ENCODE measurements at places on chromosomes 12 and 14. TPM values are rescaled to one million over a fixed set of nuclear protein-coding genes. Genes with fewer than 3 reads are reported as not detected.

- no peak overlapping the region for H3K4me3 ChIP-seq
- peaks cover 11% of the 10 kb centered on the region for H3K4me1 ChIP-seq
- H3K27me3 ChIP-seq, result peaks cover 37% of the 10 kb centered on the region
Observed at GRCh38 chr14:54698966-54699530, 132.1 kb downstream of the SAMD4A start.

DNA sequence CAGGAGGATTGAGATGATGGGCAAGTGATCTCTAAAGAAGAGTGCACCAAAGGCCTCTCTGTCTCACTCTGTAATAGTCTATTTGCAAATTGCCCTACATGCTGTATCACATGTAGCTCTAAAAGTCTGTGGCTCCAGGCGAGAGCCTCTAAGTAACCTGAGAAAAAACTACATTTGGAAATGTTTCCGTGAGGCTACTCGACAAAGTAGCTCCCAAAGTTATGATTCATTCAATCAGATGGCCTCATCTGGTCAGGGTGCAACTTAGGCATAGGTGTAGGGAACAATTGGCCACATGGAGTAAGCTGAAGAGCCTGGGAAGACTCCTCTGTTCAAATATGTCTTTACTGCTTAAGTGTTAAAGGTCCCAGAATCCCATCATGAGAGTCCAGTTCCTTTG, 155.4 kb upstream of the PLEKHG7 start:
- no peaks in the 10 kb centered on the region for H3K27me3 ChIP-seq
- H3K4me1 ChIP-seq, result peaks cover 24% of the 10 kb centered on the region
- H3K4me3 ChIP-seq, result no peak overlapping the region
- peak overlapping the region; percentile 8 for H3K27ac ChIP-seq

- peak overlapping the region; percentile 27 for H3K27ac ChIP-seq
- no peak overlapping the region for H3K4me3 ChIP-seq
- peaks cover 73% of the 10 kb centered on the region for H3K36me3 ChIP-seq
- H3K4me1 ChIP-seq, result peaks cover 61% of the 10 kb centered on the region
Observed at GRCh38 chr12:19480459-19480858, 41.2 kb downstream of the AEBP2 start.

GRCh38 chr14:66918527-66918926, 270.7 kb upstream of the GARIN2 start:
- no peak overlapping the region for H3K4me3 ChIP-seq
- no peaks in the 10 kb centered on the region for H3K4me1 ChIP-seq
- H3K27me3 ChIP-seq, result no peaks in the 10 kb centered on the region
- H3K36me3 ChIP-seq, result peaks cover 6% of the 10 kb centered on the region

GRCh38 chr12:98151105-98151590, 364.2 kb upstream of the TMPO start:
- H3K27me3 ChIP-seq, result no peaks in the 10 kb centered on the region
- H3K4me1 ChIP-seq, result no peaks in the 10 kb centered on the region
- H3K27ac ChIP-seq, result no peak overlapping the region
- H3K36me3 ChIP-seq, result no peaks in the 10 kb centered on the region

- no peak overlapping the region for H3K27ac ChIP-seq
- peaks cover 19% of the 10 kb centered on the region for H3K4me1 ChIP-seq
- H3K27me3 ChIP-seq, result no peaks in the 10 kb centered on the region
- DNase-seq, result no peak
- H3K4me3 ChIP-seq, result no peak overlapping the region
- H3K36me3 ChIP-seq, result peaks cover 2% of the 10 kb centered on the region
Observed at GRCh38 chr12:94286583-94287244, 138.3 kb downstream of the PLXNC1 start.

DNA sequence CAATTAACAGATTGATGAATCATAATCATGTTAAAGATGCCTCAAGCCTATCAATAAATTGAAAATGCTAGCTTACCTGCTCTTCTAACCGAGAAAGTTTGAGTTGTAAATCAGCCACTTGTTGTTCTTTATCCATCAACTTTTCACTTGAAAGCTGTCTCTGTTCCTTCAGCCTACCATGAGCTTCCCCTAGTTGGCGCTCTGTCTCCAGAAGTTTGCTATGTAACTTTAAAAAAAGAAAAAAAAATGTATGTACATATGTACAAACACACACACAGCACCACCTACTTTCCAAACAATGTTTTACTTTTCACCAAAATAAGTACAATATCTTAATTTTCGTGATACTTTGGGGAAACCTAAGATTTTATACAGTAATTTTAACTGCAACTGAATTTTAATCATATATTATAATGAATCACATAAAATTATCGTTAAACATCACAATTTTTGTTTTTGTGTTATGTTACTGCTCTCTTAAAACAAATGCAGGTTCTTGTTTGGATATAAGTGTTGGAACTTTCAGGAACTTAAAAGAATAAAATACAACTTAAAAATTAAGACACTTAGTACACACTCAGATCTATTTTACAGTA, 101.2 kb downstream of the EEA1 start:
- H3K4me1 ChIP-seq, result no peaks in the 10 kb centered on the region
- H3K36me3 ChIP-seq, result peaks cover 9% of the 10 kb centered on the region
- H3K4me3 ChIP-seq, result no peak overlapping the region
- DNase-seq, result peak; percentile 35

DNA sequence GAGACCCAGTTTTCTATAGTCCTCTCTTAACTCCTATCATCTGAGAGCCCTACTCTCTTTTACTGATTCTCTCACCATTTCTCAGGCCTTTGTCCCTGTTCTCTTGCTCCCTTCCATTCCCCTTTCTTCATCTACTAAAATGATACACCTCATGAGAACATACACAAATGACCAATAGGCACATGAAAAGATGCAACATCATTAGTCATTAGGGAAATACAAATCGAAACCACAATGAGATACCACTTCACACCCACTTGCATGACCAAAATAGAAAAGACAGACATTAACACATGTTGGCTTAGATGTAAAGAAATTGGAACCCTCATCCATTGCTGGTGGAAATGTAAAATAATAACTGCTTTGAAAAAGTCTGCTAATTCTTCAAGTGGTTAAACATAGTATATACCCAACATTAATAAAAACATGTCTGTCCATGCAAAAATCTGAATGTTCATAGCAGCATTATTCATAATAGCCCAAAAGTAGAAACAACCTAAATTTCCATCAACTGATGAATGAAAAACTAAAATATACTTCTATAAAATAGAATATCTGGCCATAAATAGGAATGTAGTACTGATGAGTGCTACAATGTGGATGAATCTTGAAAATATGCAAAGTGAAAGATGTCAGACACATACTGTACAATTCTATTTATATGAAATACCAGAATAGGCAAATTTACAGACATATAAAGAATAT, 66.0 kb downstream of the DENND5B start:
- no peak overlapping the region for H3K27ac ChIP-seq
- no peak for DNase-seq
- H3K4me1 ChIP-seq, result no peaks in the 10 kb centered on the region
- H3K4me3 ChIP-seq, result no peak overlapping the region
- H3K36me3 ChIP-seq, result no peaks in the 10 kb centered on the region
- H3K27me3 ChIP-seq, result peaks cover 7% of the 10 kb centered on the region

DNA sequence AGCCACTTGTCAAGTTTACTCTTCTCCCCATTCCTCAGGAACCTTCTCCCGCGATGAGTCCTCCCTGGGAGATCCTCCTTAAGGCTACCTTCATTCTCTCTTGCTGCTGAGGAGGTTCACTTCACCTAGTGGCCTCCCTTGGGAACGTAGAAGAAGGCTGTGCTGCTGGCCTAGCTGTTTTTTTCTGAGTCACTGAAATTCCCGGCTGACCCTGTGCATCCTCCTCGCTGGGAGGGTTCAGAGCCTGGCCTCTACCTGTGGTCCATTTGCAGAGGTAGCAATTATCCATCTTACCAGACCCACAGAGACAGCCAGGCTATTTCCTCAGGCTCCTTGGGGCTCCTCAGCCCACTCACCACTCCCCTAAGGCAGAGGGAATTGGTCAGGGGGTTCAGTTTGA, 4.6 kb downstream of the KRT82 start:
- no peaks in the 10 kb centered on the region for H3K4me1 ChIP-seq
- H3K27ac ChIP-seq, result no peak overlapping the region
- no peak for DNase-seq
- no peaks in the 10 kb centered on the region for H3K36me3 ChIP-seq
- H3K27me3 ChIP-seq, result peaks cover 4% of the 10 kb centered on the region
- H3K4me3 ChIP-seq, result no peak overlapping the region

DNA sequence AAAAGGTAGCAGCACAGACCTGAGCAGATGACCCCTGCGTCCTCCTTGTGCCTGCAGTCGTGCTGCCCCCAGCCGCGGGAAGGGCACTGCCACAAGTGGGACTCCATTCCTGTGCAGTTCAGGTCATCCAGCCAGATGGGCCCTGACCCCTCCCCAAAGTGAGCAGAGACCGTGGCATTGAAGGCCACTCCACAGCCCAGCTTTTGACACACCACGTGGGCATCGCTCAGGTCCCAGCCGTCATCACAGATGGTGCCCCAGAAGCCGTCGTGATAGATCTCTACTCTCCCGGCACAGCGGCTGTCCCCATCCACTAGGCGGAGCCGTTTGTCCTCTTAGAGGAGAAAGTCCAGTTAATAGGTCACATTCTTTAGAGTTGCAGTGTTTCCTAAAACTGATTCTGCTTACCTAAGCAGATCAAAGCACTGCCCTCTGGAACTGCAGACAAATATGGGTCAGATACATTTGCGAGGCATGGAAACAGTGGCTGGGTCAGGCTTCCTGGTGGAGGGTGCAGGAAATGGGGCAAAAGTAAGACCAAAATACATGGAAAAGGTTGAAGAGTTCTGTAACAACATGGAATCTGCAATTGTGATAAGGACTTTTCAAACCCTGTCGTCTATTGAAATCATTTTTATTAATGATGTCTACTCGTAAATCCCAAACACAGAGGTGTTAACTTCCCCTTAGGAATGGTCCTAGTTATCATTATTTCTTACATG, 69.4 kb downstream of the CD163L1 start:
- no peak overlapping the region for H3K27ac ChIP-seq
- H3K4me1 ChIP-seq, result no peaks in the 10 kb centered on the region
- peaks cover 11% of the 10 kb centered on the region for H3K27me3 ChIP-seq
- DNase-seq, result peak; percentile 28
- no peak overlapping the region for H3K4me3 ChIP-seq
- peaks cover 2% of the 10 kb centered on the region for H3K36me3 ChIP-seq

DNA sequence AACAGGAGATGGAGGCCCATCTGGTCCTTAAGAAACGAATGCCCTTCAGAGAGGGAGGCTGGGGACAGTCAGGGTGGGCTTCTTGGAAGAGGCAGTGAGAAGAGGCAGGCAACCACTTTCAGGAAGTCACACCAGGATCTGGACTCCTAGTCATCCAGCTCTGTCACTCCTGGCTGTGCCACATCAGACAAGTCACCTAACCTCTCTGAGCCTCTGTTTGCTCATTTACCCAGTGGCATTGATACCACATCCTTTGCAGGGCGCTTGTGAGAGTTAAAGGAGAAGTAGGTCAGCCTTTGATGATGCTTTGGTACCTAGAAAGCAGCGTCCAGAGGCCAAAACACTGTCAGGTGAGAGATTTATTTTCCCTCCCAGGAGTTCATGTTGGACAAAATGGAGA, 11.1 kb downstream of the CCDC197 start:
- no peak overlapping the region for H3K4me3 ChIP-seq
- no peak overlapping the region for H3K27ac ChIP-seq
- no peak for DNase-seq

DNA sequence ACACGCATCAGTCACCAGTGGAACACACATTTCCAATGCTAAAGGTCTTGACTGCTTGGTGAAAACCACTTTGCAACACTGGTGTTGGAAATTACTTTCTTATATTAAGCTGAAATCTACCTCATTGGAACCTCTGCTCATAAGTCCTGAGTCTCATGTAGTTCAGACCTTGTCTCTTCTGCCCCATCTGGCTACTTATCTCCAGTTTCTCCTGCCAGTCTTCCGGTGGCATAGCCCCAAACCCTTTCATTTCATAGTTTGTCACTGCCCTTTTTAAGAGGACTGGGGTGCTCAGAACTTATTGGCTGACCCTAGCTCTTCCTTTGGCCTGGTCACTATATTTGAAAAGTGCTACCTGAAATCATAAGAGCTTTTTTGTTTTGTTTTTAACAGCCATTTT, 43.7 kb downstream of the HELB start:
- H3K4me1 ChIP-seq, result peaks cover 43% of the 10 kb centered on the region
- H3K27ac ChIP-seq, result peak overlapping the region; percentile 98

Gene OASL
- 45.1 TPM for total RNA-seq

Gene BCL11B
- total RNA-seq, result 58.0 TPM

Gene ANKRD13A
- 72.8 TPM for total RNA-seq
